ENCODE measurements at places on chromosomes 6 and 20. TPM values are rescaled to one million over a fixed set of nuclear protein-coding genes. Genes with fewer than 3 reads are reported as not detected.

Gene MOXD1
- 115 TPM for total RNA-seq

Gene LCA5
- total RNA-seq, result 3.8 TPM

Gene SLC17A9
- 33.0 TPM for total RNA-seq

Gene CALHM4
- total RNA-seq, result not detected

Gene CBFA2T2
- 8.2 TPM for total RNA-seq

Gene ZC2HC1B
- not detected for total RNA-seq

Gene POU5F1
- 0.57 TPM for total RNA-seq

Gene TRIM15
- total RNA-seq, result not detected

Gene PFDN4
- 40.2 TPM for total RNA-seq

Gene IER3
- 62.1 TPM for total RNA-seq

Gene ARMH2
- total RNA-seq, result not detected

Gene KCNK5
- not detected for total RNA-seq

Gene SNAI1
- 6.0 TPM for total RNA-seq

Gene GTSF1L
- not detected for total RNA-seq

Gene GNMT
- total RNA-seq, result not detected

Gene HLA-DRB5
- total RNA-seq, result not detected

Gene ARMC12
- total RNA-seq, result 0.17 TPM

Data from HFFc6 (cell line).